ENCODE measurements at places on chromosomes 3 and 15.

GRCh38 chr3:153162513-153163392 lies 727 bp downstream of the RAP2B start:
- DNase-seq, result peak; percentile 69

DNA sequence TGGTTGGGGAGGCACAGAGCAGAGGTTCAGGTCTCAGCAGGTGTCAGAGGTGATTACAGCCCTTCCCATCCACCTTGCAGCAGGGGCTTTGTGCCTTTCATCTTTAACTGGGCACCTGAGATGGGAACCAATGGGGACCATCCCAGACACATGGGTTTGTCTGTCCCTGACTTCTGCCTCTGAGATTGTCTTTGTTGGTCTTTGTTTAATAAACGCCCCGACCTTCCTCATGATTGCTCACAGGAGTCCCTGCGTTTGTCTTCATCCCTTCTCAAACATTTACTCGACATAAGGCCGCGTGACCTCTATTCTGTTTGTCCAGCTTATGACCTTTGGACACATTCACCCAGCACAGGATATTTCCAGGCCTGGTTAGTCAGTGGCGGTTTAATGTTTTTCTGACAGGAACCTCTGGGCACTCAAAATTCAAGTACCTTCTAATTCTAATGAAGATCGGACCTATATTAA lies 5.9 kb downstream of the ZSCAN2 start:
- DNase-seq, result no peak

GRCh38 chr15:43896543-43896942 lies 69.7 kb downstream of the WDR76 start:
- DNase-seq, result no peak

DNA sequence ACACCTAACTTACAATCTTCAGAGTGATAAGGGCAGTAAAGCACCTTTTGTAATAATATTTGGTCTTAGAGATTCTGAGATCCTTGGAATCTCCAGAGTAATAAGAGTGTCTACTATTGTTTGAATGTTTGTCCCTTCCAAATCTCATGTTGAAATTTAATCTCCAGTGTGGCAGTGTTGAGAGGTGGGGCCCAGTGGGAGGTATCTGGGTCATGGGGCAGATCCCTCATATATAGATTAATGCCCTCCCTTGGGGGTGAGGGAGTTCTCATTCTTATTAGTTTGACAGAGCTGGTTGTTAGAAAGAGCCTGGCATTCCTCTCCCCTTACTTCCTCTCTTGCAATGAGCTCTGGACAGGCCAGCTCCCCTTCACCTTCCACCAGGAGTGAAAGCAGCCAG lies 16.0 kb downstream of the DZIP1L start:
- DNase-seq, result no peak

GRCh38 chr3:122758877-122759560 lies 34.6 kb downstream of the HSPBAP1 start:
- DNase-seq, result no peak

DNA sequence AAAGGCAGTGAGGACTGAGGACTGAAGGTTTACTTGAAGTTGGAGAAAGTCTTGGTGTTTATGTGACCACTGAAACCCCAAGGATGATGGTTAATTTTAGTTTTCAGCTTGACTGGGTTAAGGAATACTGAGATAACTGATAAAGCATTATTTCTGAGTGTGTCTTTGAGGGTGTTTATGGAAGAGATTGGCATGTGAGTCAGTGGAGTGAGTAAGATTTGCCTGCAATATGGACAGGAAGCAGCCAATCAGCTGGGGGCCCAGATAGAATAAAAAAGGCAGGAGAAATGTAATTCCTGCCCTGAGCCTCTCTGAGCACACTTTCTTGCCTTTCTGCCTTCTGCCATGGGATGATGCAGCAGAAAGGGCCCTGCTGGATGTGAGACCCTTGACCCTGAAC lies 92.4 kb downstream of the KBTBD8 start:
- DNase-seq, result no peak

- no peak for DNase-seq
Measured at GRCh38 chr3:22276351-22276750, 525.3 kb upstream of the ZNF385D start.

DNA sequence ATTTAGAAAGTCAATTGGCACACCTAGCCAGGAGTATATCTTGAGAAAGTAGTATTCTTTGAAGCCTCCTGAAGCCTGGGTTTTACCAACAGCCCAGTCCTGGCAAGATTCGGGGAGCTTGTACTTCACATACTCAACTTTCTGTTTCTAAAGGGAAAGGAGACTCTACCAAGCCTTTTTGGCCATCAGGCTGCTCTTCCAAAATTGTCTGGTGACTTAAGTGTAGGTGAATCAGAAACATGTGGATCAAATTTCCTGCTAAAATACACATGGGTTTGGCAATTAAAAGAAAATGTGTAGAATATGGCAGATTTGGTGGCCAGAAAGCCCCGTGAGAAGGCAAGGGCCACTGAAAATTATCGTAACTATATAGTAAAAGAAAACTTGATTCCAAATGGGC lies 15.9 kb upstream of the GREM1 start:
- no peak for DNase-seq

DNA sequence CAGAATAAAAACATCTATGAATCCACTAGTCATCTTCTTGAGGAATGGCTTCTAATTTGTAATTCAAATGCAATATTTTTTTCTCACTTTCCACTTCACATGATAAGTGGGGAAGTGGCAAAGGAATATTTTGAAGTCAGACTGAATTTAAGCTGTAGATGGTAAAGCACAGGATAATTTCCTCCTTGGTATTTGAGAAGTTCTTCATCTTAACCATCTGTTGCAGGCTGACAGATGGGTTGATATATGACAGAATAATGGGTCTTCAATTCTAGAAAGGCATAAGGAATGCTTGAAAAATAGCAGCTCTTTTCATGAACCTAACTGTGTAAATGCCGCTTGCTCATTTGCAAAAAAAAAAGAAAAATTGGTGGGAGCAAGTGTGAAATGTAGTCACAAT lies 66.5 kb upstream of the SNTN start:
- DNase-seq, result no peak

All from RPMI8226 (cell line).